Stimulated activated naive CD8-positive, alpha-beta T cell treated with anti-CD3 and anti-CD28 coated beads, Interleukin-15, amount 100 ng/mL, for 72 hours (primary cell): ENCODE measurements at places on chromosomes 5 and 9.

DNA sequence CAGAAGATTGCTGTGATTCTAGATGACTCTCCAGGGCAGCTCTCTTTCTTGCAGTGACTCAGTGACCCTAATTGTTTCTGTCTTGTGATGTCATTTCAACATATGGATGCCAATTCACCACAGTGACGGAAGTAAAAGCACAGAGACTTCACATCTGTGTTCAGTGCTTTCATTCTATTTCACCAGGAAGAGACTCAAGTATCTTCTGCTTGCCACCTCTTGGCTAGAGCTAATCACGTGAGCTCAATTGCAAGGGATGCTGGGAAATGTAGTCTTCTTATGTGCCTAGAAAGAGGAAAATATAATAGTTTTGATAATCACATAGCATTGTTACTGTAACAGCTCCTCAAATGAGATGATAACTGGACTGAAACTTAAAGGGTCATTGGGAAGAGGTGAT, 453.3 kb upstream of the KLF4 start:
- DNase-seq = no peak

- no peak for DNase-seq
Observed at GRCh38 chr5:27140831-27141230, 102.4 kb upstream of the CDH9 start.

DNA sequence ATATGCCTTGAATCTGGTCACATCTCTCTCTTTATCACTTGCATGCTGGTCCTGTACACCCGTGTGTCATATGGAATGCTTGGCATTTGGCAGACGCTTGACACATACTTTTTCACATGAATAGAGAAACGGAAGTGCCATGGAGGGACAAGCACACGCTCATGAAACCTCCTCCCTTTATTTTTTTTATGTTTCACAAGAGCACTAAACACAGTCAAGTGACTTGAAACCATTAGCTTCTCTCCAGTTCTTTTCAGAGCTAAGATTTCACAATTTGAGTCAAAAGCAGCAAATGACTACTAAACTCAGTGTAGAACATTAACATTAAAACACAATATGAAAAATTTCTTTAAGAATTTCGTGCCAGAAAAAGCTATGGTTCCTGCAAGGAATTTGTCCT, 151.1 kb downstream of the DOCK2 start:
- DNase-seq = no peak

DNA sequence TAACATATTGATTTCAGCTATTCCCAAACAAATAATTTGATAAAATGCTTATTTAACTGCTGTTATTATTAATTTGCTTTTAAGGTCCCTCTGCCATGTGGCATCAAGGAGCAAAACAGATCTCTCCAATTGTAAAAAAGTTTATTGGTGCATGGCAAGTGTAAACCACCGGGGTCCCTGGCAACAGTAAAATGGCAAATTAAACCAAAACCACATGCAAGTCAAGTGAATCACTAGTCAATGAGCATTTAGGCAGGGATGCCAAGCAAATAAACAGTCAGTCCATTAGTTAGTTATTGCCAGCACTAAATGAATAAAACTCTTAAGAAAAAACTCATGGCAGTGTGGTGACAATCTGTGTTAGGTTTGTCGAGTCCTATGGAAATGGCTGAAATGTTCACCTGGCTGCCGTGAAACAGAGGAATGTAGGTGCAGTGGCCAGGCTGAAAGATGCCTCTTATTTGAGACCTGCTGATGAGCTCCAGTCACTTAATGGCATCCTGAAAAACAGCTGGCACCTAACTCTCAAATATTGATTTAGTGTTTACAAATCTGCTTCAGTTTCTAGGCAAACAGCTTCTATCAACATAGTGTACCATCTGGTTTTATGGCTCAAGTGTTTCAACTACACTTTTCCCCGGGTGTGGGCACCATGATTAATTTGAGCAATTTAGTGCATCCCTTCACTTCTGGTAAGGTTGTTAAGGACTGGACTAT, 296.5 kb upstream of the ITGA1 start:
- DNase-seq = no peak

GRCh38 chr5:402615-403359, 40.2 kb upstream of the EXOC3 start:
- no peak for DNase-seq

GRCh38 chr5:138077064-138077696, 6.7 kb upstream of the WNT8A start:
- peak; percentile 13 for DNase-seq

DNA sequence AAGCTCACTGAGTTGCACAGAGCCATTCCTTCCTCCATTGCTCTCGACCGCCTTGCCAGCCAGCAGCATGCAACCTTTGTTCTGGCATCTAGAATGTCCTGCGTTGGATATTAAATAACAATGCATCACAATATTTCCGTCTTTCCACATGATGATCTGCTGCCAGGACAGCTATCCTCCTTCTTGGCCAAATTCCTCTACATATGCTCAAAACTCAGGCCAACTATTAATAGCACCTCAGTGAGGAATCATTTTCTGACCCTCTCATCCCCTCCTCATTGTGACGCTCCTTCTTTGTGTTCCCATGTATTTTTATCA, 128.6 kb downstream of the MYO10 start:
- no peak for DNase-seq

DNA sequence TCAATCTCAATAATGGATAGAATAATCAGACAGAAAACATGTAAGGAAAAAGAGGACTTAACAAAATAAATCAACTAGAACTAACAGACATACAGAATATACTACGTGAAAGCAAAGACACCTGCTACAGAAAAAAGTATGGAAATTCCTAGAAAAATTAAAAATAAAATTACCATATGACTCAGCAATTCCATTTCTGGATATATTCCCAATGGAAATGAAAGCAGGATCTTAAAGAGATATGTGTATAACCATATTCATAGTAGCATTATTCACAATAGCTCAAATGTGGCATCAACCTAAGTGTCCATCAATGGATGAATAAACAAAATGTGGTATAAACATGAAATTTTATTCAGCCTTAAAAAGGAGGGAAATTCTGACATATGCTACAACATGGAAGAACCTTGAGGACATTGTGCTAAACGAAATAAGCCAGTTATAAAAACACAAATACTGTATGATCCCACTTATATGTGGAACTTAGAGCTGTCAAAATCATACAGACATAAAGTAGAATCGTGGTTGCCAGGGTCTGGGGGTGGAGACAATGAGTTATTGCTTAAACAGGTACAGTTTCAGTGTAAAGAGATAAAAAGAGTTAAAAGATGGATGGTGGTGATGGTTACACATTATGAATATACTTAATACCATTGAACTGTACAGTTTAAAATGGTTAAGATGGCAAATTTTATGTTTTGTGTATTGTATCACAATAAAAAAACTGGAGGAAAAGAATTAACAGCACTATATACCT, 6.9 kb downstream of the PLAA start:
- no peak for DNase-seq

DNA sequence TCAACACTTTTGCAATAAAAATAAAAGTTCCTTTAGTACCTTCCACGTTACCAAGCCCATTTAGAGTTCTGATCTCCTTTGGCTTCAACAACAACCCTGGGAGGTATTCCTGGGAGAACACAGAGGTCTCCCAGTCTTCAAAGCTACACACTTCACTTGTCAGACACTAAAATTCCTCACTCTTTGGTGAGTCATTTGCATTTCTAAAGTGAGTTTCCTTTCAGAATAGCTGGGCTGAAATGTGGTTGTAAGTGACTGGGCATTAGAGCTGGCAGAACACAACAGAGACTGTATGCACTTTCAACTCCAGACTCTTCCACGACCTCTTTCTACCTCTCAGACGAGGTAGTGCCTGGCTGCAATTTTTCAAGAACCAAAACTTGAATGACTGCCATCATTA, 11.5 kb upstream of the F2RL1 start:
- DNase-seq = no peak

DNA sequence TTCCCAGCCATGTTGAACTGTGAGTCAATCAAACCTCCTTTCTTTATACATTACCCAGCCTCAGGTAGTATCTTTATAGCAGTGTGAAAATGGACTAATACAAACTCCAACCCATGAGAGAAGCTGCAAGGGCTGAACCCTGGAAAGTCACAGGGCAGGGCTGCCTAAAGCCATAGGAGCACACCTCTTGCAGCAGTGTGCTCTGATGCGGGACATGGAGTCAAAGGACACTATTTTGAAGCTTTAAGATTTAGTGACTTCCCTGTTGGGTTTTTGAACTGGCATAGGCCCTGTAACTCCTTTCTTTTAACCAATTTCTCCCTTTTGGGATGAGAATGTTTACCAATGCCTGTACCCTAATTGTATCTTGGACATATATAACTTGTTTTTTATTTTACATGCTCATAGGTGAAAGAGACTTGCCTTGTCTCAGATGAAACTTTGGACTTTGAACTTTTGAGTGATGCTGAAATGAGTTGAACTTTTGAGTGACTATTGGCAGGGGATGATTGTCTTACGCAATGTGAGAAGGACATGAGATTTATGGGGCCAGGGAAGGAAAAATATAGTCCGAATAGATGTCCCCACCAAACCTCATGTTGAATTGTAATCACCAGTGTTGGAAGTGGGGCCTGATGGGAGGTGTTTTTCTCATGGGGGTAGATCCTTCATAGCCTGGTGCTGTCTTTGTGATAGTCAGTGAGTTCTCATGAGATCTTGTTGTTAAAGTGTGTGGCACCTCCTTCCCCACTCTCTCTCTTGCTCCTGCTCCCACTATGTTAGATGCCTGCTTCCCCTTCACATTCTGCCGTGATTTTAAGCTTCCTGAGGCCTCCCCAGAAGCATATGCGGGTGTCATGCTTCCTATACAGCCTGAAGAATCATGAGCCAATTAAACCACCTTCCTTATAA, 159.5 kb upstream of the SPEF2 start:
- no peak for DNase-seq

DNA sequence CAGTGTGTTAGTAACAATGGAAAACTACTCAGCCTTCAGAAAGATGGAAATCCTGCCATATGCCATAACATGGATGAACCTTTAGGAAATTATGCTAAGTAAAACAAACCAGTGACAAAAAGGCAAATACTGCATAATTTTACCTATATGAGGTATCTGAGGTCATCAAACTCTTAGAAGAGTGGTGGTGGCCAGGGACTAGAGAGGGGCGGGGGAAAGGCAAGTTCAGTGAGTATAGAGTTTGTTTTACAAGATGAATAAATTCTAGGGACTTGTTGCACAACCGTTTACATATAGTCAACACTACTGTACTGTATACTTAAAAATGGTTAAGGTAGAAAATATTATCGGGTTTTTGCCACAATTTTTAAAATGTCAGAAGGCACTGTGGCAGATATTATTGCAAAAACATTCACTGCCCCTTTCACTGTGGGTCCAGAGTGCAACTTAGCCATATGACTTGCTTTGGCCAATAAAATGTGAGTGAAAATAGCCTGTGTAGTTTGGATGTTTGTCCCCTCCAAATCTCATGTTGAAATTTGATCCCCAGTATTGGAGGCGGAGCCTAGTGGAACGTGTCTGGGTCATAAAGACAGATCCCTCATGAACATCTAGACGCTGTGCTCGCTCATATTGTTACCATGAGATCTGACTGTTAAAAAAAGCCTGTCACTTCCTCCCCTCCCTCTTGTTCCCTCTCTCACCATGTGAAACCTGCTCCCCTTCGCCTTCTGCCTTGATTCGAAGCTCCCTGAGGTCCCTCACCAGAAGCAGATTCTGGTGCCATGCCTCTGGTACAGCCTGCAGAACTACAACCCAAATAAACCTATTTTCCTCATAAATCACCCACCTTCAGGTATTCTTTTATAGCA, 9.5 kb downstream of the ZNF367 start:
- DNase-seq = no peak

DNA sequence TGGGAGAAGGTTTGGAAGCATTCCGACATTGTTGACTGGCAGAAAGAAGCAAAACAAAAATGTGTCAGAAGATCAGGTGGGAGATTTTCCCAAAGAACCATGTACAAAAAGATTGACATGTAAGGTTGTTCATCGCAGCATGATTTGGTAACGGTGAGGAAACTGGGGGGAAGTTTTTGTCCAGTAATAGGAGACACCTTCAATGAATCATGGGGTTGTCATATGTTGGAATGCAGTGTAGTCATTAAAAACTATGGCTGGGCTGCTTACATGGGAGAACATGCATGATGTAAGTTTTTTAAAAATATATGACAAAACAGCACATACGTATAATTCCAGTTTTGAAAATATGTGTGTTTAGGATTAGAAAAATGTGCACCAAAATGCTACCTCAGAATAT, 50.5 kb downstream of the HSD17B3 start:
- no peak for DNase-seq

GRCh38 chr9:27634879-27635278, 61.6 kb upstream of the C9orf72 start:
- no peak for DNase-seq

- no peak for DNase-seq
Observed at GRCh38 chr9:121714075-121714705, 62.8 kb downstream of the DAB2IP start.

- DNase-seq = no peak
Observed at GRCh38 chr5:22846693-22847092, 6.5 kb downstream of the CDH12 start.

GRCh38 chr5:62486672-62487071, 74.1 kb downstream of the IPO11 start:
- DNase-seq = no peak

- DNase-seq = no peak
Observed at GRCh38 chr5:102807878-102808502, 52.9 kb downstream of the PAM start.

DNA sequence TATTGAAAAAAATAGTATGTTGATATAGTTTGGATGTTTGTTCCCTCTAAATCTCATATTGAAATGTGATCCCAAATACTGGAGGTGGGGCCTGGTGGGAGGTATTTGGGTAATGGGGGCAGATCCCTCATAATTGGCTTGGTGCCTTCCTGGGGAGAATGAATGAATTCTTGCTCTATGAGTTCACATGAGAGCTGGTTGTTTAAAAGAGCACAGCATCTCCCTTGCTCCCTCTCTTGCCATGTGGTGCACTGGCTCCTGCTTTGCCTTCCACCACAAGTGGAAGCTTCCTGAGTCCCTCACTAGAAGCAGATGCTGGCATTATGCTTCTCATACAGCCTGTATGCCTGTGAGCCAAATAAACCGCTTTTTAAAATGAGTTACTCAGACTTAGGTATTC, 154.8 kb downstream of the ADAMTS6 start:
- no peak for DNase-seq
